ENCODE measurements at places on chromosomes 1 and 21.

DNA sequence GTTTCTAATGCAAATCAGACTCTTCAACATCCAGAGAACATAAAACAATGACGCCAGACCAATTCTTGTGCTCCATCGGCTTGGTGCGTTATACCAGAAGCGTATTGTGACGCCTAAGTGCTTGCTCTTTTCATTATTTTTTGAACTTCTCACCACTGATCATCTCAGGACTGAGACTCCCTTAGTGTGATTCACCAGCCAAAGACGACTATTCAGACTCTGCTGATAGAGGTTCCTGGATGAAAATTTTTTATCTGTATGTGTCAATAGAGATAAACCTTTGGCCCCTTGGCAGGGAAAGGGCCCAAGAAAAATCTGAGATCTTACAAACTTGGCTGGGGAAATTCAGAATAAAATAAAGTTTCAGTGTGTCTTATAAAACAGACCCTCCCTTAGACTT is 856 bp upstream of the GREM2 start:
- no peak for DNase-seq

- DNase-seq, result no peak
These were observed 501.4 kb downstream of the TTLL7 start for GRCh38 chr1:83497563-83497962.

DNA sequence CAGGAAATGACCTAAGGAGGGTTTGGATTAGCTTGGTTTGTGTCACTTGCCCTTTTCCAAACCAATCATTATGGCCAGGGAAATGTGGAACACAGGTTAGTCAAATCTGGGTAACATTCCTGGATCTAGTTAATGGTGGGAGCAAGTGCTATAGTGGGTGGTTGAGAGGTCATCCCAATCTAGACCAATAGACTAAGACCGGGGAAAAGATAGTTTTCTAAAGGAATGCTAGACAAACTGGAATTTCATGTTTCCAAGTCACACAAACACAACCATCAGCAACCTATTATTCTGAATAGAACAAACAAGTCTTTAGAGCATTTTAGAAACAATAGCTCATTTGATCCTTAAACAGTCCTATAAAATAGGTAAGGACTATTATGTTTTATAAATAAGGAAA is 4.3 kb upstream of the MAN1A2 start:
- DNase-seq, result no peak

- DNase-seq, result no peak
These were observed 29.5 kb upstream of the CBR3 start for GRCh38 chr21:36105327-36105842.

DNA sequence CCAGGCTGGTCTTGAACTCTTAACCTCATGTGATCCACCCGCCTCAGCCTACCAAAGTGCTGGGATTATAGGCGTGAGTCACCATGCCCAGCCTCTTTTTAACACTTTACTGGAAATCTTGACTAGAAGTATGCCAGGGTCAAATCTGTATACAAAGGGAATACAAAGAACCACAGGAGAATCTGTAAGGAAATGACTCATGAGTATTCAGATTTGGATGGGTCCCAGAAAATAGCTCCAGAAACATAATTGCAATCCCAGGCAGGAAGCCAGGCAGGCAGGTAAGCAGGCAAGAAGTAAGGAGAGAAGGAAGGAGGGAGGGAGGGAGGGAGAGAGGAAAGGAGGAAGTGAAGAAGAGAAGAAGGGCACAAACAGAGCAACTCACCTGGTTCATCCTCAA is 22.8 kb upstream of the TIAM1 start:
- DNase-seq, result no peak

DNA sequence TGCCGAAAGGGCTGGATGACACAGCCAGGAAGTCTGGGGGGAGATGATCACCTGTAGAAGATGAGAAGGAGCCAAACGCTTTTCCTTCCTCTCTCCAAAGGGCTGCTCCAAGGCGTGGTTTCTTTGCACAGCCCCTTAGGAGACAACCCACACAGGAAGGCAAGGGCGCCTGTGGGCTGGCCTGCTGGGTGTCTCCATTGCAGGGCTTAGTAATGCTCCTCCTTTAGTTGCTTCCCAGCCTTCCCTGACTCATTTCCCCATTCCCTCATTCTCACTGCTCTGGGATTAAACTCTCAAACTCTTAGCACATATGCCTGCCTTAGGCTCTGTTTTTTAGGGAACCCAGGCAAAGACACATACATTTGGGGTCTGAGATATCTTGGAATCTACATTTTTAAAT is 1.7 kb upstream of the CLCA1 start:
- no peak for DNase-seq

- DNase-seq, result no peak
These were observed 11.1 kb downstream of the ATP6V1G3 start for GRCh38 chr1:198529414-198529813.

- DNase-seq, result no peak
These were observed 71.1 kb upstream of the AKT3 start for GRCh38 chr1:243921111-243921510.

- DNase-seq, result no peak
These were observed 7.0 kb downstream of the AHDC1 start for GRCh38 chr1:27596986-27597385.

GRCh38 chr1:44288883-44289282 is 66.2 kb downstream of the ERI3 start:
- no peak for DNase-seq

- no peak for DNase-seq
These were observed 180.5 kb downstream of the OLFM3 start for GRCh38 chr1:101816262-101816661.

GRCh38 chr1:81823082-81823481 is 22.3 kb downstream of the ADGRL2 start:
- no peak for DNase-seq
